Naive thymus-derived CD4-positive, alpha-beta T cell (primary cell): ENCODE measurements at places on chromosomes 1 and 21.

DNA sequence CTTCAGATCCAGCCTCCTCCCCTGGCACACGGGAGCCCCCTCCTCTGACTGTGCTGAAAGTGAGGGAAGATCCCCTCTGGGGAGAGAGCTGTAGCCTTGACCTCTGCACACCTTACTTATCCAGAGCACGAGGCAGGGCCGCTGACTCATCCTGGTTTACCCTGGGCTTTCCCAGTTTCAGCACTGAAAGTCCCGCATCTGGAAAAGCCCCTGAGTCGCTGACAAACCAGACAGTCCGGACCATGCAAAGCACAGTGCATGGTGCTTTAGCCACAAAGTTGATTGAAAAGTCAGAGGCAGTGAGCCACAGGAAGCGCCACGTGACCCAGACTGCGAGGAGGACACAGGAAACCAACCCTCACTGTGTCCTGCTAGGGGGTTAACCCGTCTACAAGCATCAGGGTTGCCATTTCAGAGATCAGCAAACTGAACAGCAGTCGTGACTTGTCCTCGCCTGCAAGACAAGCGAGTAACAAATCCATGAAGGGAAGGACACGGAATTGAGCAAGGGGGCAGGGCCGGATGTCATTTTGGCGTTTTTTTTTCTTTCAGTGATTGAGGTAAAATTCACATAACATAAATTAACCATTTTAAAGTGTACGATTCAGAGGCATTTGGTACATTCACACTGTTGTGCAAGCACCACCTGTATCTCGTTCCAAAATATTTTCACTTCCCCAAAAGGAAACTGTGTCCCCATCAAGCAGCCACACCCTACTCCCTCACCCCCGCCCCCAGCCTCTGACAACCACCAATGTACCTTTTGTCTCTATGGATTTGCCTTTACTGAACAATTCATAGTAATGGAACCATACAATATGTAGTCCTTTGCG is 19.9 kb upstream of the IFNGR2 start:
- DNase-seq: peak; percentile 77

- DNase-seq: no peak
Measured at GRCh38 chr1:185257950-185258208, 59.2 kb downstream of the IVNS1ABP start.

GRCh38 chr1:204769997-204770396 is 84.5 kb upstream of the LRRN2 start:
- DNase-seq: no peak

- DNase-seq: no peak
Measured at GRCh38 chr1:227944090-227944930, 3.4 kb downstream of the WNT9A start.

DNA sequence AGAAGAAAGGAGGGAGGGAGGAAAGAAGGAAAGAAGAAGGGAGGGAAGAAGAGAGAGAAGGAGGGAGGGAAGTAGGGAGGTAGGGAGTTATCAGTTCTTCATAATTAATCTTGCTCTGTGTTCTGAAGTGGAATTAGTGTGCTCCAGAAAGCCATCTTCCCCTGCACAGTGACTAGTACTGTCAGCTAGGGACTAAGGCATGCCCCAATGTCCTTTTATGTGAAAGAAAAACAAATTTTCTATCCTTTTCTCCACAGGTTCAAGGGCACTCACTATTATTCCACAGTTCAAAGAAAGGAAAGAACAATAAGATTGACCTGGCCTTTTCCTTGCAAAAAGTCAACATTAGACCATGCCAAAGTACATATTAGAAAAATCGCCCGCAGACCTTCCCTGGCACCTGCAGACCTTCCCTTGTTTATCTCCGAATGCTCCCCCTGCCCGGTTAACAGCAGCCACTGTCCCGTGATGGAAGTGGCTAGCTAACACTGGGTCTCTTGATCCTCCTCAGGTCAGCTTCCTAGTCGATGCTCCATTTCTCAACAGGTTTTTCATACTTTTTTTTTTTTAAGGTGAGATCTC is 107.2 kb upstream of the EDEM3 start:
- no peak for DNase-seq

DNA sequence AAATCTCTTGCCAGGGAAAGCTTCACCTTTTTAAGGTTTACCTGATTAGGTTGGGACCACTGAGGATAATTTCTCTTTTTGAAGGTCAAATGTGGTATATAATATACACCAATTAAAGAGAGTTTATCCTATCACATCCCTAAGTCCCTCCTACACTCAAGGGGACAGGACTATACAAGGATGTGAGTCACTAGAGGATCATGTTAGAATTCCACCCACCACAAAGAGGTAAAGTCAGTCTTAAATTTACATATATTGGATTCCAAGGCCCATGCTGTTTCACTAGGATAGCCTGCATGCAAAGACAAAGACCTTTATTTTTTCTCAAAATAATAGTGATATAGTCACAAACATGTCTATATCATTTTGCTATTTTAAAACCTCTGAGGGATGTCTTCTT is 164.4 kb downstream of the GIPC2 start:
- DNase-seq: no peak

DNA sequence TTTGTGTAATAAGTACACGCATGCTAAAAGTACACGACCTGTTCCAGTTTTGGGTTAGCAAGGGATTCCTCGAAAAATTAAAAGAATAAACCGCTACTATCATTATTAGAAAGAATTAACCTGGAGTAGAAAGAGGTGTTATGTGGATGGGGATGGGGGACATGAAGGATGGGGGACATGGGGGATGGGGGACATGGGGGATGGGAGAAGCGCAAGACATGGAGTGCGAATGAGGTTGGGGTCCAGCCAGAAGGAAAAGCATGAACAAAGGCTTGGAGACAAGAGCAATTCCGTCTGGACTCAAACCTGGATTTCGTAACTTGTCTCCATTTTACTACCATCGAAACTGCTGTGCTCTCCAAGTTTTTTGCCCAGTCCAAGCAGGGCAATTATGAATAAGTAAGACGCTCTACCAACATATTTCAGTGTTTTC is 591 bp upstream of the KDM1A start:
- no peak for DNase-seq

DNA sequence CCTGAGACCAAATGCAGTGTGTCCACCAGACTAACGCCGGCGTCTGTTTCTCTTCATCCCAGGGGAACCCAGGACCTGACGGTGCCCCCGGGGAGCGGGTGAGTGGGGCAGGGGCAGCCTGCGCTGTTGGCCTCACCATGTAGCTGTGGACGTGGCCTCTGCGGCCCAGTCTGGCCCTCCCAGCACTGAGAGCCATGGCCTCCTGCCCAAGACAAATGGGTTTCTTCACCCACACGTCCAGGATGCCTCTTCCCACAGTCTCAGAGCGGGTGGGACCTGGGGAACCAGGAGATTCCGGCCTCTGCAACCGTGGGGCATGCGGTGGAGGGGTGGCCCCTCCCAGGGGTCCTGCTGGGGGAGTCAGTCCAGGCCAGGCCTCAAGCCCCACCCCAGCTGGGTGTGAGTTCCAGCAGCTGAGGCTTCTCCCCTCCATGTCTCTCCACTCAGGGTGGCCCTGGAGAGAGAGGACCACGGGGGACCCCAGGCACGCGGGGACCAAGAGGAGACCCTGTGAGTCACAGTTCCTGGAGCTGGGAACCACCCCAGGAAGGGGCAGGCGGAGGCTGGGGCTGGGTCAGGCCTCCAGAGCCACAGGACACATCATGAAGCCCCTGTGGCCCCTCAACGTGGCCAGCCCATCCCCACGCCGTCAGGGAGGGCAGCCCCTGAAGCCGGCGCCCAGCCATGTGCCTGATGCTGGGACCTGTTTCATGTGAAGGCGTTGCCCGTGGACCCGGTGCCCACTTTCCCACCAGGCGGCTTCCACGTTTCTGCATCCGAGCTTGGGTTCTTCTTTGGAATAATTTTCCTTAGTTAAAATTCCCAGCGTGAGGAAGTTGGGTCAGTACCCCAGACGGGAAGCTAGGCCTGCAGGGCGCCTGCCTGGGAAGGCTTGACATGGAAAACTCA is 11.0 kb downstream of the COL6A1 start:
- DNase-seq: peak; percentile 16

GRCh38 chr21:41429925-41430491 is 4.0 kb downstream of the MX1 start:
- DNase-seq: no peak

DNA sequence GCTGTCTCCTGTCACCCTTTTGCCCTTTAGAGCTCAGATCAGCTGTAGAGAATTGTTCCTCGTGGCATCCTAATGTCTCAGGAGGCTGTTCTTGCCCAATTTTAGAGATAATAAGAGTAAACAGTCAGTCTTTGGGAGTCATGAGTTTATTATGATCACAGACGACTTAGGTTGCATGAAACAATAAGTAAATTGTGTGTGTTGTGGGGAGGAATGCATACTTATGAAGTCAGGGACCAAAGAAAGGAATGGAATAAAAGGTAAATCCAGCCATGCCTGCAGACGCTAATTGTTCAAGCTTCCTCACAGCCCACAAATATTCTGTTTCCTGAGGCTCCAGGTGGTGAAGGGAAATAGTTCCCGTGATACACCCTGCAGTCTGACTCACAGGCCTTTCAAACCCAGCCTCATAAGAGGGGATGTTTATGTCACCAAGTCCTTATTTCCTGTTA is 897 bp downstream of the EPHX4 start:
- no peak for DNase-seq

- DNase-seq: no peak
Measured at GRCh38 chr1:196372896-196373536, 235.2 kb downstream of the KCNT2 start.

GRCh38 chr1:93459126-93459525 is 11.2 kb downstream of the FNBP1L start:
- DNase-seq: no peak

GRCh38 chr1:202645097-202645476 is 65.2 kb downstream of the SYT2 start:
- no peak for DNase-seq

DNA sequence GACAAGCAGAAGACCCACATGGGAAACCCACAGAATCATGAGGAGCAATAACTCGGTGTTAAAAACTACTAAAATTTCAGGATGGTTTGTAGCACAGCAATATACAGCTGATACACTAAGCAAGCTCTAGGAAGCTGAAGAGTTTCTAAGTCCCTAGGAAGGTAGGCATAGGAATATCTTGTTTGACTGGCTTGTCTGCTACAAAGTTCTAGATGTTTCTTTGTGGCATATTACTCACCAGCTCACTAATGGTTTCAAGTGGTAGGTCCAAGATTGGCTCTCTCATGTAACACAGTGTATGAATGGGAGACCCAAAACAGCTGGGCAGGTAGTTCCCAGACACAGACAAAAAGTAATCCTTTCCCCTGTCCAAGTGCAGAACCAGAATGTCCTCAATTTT is 13.3 kb upstream of the MTF1 start:
- DNase-seq: no peak

- DNase-seq: no peak
Measured at GRCh38 chr21:45049714-45050344, 24.6 kb upstream of the ADARB1 start.

DNA sequence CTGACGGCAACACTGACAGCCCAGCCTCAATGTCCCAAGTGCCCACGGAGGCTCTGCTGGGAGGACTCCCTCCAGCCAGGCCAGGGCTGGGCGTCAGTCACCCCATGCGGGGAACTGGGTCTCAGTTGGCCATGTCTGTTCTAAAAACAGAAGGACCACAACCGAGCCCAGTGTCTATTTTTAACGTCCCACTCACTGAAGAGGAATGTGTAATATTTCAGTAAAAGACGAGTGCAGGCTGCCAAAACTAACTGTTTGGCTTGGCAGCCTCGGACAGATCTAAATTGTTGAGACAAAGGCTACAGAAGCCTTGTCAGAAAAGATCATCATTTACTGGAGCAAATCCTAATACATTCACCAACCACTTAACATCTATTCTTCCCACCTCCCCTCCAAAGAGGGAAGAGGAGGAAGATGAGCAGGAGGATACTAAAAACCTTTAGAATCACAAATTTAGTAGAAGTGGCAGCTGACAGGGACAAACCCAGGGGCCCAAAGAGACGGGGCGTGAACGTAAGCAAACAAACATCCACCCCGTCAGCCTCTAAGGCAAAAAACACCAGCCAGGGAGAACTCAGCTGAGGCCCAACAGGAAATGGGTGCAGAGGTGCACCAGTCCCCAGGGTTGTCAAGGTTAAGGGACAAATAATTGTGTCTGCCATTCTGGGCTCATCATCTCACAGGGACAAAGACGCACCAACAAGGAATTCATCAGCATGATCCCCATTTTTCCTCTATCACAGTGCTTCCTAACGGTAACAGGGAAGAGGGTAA is 18.7 kb downstream of the C1orf198 start:
- DNase-seq: no peak

GRCh38 chr1:157137408-157138219 is 581 bp downstream of the ETV3 start:
- no peak for DNase-seq

DNA sequence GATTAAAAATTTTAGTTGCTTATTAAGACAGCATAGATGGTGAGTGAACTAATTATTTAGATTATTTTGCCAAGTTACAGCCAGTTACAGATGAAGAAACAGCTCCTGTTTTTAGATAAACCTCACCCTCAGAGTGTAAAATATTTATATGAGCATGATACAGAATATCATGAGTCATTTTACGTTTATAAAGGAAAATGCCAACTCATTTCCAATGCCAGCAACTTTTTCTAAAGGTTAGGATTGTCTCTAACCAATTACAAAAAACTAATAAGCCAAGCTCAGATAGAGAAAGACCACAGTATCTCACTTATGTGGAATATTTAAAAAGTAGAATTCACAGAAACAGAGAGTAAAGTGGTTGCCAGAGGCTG is 590.1 kb downstream of the LTN1 start:
- no peak for DNase-seq

DNA sequence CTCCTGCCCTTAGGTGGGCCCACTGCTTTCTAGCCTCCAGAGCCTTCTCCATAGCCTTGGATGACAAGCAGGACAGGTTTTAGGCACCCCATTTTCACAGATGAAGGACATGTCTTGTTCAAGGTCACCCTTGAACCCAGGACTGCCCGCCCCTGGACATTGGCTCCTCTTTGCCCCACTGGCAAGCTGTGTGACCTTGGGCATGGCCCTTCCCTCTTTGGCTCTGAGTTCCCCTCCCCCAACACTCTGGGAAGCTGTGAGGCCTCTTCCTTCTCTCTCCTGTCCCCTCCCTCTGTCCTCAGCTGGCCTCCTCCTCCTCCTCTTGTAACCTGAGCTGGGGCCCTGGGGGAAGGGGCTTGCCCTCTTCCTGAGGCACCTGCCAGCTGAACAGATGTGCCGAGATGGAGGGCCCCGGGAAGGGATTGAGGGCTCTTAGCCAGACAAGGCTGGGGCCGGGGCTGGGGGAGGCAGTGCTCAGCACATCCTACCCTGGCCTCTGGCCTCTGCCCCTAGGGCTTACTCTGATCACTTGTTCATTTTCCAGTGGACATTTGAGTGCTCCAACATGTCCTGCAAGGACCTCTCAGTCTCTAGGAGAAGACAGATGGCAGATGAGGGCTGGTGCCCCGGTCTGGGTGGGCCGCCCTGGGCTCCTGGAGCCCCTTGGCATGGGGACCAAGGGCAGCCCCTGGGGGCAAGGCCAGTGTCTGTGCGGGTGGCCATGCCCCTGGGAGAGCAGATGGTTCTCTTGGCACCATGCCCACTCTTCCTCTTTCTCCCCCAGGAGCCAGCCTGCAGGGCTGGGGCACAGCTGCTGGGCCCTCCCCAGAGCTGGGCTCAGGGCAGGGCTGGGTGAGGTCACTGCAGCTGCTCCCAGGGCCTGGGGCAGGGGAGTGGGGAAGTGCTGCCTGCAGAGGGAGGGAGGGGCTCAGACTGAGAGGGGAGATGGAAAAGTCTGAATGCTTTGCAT is 10.7 kb downstream of the FOXO6 start:
- no peak for DNase-seq

- DNase-seq: no peak
Measured at GRCh38 chr1:4307468-4307845, 347.0 kb upstream of the AJAP1 start.
